ENCODE measurements at places on chromosomes 5 and 9.

DNA sequence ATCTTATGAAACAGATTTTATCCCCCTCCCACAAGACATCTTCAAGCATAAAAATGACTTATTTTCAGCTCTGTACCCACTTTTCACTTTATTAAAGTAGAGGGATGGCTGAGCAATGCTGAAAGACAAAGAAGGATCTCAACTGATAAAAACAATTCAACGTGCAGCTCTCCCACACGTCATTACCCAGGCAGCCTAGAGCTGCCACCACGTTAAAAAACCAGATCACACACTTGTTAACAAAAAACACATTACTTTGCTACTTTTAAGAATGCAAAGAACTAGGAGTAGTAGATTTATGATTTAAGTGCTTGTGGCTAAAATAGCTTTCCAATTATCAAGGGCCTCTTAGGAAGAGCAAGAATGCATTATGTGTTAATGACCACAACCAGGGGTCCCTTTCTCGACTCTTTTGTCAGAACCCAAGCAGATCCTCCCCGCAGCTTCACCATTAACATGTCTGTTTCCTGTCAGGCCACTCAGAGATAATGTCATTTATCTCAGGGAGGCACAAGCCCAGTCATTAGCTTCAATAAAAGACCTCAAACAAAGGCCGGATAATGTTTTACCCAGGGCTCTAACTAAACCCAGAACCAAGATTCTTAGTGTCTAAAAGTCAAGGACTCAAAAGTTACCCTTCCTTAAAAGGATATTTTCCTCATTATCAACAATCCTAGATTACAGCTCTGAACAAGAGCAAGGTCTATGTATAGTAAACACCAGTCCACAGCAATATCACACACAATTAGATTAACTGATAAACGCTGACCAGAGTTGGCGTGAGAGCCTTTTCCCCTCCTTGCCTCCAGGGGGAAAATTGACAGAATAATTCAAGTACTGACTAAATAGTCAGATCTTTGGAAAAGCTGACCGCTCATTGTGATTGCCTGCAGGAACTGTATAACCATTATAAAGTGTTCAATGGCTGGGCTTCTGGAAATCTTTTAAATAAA, 7.5 kb downstream of the ZNF608 start:
- DNase-seq = no peak

- DNase-seq = no peak
Observed at GRCh38 chr9:26893030-26893676, 551 bp upstream of the CAAP1 start.

- DNase-seq = no peak
Observed at GRCh38 chr9:111691672-111692329, 30.4 kb downstream of the GNG10 start.

DNA sequence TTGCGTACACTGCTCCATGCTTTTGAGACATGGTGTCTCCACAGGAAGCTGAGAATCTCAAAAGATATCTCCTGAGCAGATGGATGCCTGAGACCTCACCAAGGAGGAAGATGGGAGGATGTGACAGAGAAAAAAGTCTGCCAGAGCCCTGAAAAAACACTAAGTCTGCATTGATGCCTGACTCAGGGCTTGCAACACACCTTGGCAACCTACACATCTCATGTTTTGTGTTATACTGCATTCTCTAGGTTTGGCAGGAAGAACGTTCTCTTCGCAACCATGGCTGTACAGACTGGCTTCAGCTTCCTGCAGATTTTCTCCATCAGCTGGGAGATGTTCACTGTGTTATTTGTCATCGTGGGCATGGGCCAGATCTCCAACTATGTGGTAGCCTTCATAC, 19.2 kb downstream of the SLC22A4 start:
- no peak for DNase-seq

- no peak for DNase-seq
Observed at GRCh38 chr5:138989720-138990119, 114.6 kb upstream of the LRRTM2 start.

DNA sequence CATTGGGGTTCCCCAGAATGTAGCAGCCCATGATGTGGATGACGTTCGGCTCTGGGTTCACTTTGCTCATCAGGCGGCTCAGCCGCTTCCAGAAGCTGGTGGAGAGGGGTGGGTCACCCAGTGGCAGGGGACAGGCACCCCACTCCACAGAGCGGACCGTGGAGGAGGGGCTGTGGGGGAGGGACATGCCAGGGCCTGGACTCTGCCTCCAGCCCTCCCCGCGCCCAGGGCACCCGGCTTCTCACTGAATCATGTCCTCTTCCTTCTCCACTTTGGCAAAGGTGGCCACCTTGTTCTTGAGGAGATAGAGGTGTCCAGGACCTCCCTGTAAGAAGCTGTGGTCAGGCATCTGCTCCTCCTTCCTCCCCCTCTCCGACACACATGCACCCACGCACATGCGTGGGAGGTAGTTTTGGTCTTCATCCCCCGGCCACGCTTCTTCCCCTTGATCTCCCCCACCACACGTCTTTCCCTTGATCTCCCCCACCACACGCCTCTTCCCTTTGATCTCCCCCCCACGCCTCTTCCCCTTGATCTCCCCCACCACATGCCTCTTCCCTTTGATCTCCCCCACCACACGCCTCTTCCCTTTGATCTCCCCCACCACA, 8.9 kb upstream of the ENTPD8 start:
- DNase-seq = no peak

GRCh38 chr5:132265336-132266030, 8.0 kb downstream of the PDLIM4 start:
- DNase-seq = no peak

DNA sequence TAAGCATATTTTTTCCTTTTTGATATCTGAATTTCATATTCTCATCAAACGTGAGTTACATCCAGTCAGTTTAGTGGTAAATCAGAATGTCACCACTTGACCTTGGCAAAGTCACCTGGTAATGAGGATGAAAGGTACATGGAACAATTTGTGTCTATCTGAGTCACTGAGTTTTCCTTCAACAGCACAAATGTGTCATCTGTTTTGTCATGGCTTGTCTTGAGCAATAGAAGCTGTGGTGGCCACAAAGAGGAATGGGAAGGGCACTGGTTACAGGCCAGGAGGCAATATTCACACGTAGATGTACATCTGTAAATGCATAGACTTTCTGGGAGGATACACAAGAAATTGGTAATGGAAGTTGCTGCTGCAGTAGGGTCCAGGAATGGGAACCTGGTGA, 8.4 kb upstream of the ZNF474 start:
- no peak for DNase-seq

DNA sequence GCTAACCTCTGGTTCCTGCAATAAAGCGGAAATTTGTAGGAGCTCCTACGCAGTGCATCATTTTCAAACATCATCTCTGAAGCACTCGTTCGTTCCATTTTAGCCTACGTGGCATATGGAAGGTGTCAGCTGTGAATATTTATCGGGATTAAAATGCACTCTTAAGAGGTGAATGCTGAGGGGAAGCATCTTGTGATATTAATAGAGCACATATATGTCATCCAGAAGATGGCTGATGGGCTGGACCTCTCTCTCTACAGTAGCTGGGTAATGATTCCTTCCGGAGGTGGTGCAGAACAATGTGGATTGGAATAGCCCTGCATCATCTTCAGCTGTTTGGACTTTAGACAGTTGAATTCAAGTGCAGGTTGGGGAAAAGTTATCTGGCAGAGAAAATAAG, 478.7 kb downstream of the DMAC1 start:
- no peak for DNase-seq

DNA sequence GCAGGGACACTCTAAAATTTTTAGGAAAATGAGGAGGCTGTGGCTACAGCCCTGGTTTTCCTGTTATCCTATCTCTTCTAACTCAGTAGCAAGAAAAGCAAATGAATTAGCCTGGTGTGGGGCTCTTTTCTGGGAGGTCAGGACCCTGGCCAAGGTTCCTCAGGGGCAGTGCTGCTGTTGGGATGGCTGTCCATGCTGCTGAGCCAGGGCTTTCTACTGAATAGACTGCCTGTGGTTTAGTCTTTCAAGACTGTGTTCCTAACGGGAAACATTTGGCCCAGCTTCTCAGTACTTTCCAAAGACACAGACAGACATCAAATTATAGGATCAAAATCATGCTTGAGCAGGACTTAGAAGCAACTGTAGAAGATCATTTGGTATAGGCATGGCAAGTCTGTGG, 18.1 kb downstream of the TNC start:
- no peak for DNase-seq

GRCh38 chr5:140806834-140807775, at the start of gene PCDHA4:
Gene PCDHA4 (plus strand): TSS chr5:140807068.
- no peak for DNase-seq

- no peak for DNase-seq
Observed at GRCh38 chr9:14994738-14995137, 84.5 kb upstream of the FREM1 start.

- no peak for DNase-seq
Observed at GRCh38 chr5:79544131-79544530, 30.2 kb upstream of the HOMER1 start.

DNA sequence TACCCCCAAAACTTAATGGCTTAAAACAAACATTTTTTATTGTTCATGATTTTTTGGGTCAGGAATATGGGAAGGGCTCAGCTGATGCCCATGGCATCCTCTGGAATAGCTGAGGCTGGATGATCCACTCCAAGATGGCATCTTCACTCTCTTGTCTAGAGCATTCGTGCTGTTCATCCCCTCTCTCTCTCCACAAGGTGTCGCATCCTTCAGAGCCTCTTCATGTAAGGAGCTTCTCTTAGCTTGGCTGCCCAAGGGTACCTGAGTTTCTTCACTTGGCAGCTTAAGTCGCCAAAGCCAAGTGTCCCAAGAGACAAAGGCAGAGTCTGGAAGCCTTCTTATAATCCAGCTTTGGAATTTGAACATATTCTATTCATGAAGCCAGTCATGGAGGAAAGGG, 294.7 kb downstream of the CHSY3 start:
- no peak for DNase-seq

GRCh38 chr9:19283072-19283710, 52.7 kb downstream of the DENND4C start:
- DNase-seq = no peak

GRCh38 chr9:2771661-2772060, 54.4 kb downstream of the KCNV2 start:
- no peak for DNase-seq

DNA sequence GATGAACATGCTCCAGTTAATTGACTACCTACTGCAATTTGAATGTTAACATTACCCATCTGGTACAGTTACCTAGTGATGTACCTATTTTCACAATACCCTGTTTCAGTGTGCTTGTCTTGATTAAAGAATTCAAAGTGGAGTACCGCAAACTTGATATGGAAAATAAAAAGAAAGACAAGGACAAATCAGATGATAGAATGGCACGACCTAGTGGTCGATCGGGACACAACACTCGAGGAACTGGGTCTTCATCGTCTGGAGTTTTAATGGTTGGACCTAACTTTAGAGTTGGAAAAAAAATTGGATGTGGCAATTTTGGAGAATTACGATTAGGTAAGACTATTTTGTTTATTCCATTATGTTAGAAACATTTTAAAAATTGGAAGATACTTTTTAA, 33.5 kb downstream of the CSNK1G3 start:
- no peak for DNase-seq

DNA sequence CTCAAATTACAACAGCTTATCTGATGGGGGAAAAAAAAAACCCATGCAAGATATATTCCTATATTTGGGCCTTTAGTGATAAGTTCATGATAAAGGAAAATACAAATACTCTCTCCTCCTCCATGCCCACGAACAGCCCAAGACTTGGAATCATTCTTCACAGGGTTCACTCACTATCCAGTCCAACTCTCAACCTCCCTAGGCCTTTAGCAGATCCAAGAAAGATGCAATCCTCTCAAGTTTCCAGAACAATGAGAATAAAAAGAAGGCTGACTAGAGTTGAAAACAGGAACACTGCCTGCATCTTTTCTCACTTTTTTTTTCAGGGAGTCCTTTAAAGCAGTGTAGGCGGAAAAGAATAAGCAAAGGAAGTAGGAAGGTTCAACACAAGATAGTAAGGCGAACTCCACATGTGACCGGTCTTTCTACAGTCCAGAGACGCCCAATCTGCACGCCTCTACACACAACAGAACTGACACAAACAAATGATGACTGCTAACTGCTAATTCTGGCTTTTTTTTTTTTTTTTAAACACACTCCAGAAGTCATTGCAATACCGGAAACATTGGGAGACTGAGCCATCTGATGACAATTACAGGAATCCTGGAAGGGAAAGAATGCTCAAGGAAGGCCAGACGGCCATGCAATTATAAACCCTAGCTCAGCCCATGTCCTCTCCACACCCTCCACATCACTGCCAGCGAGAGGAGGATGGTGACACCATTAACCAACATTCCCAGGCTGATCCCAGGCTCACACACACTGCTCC, 75.4 kb downstream of the BNC2 start:
- no peak for DNase-seq

DNA sequence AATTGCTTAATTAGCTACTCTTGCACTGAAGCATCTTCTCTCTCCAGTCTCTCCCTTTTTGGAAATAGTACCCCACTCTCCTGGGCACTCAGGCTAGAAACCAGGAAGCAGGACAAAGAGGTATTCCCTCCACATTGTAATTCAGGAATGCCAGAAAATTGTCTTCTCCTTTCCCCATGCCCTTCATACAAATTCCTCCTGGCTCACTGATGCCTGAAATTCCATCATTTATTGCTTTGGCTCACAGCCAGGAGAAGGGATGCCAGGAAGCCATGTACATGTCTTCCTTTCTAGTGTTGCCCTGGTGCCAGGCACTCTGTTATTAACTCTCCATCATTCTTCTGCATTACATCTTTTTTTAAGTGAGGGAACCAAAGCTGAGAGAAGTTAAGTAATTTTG, 716.5 kb upstream of the C9orf72 start:
- DNase-seq = no peak

- DNase-seq = no peak
Observed at GRCh38 chr5:74309050-74309449, 331.5 kb downstream of the ENC1 start.

DNA sequence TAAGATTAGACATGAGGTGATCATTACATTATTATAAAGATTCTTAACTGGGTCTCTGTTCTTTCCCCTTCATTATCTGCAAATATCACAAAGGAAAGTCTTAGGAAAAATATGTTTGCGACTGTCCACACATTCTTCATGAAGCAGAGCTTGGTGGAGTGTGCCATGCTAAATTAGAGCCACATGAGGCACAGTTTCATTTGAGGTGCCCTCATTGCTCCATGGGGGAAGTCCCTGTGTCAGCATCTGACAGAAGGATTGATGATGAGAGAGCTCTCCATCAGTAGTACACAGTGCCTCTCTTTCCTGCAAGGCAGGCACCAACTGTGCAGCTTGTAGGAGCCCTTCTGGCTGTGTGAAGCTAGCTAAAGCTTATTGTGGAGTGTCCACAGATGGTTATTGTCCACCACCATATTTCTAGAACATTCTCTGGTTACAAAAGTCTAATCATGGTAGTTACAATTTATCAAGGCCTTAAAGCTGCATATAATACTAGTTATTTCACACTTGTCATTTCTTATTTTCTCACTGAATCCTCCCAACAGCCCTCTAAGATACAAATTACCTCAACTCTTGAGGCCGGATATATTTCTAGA, 63.9 kb downstream of the C9orf152 start:
- DNase-seq = no peak

DNA sequence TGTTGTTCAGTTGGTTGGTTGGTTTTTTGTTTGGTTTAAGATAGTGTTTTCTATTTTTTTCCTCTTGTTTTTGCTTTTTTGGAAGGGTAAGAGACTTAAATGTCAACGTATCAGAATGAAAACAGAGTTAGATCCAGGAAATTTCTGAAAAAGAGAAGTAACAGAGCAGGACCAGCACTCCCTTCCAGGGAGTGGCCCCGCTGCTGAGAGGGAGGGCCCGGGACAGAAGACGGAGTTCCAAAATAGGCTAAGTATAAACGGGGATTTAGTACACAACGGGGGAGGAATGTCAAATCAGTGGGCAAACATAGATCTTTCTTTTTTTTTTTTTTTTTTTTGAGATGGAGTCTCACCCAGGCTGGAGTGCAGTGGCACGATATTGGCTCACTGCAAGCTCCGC, 92.7 kb upstream of the RUFY1 start:
- no peak for DNase-seq
